ENCODE measurements at places on chromosomes 6 and 20.

GRCh38 chr20:37474386-37474785, 46.7 kb upstream of the NNAT start:
- DNase-seq, result no peak

DNA sequence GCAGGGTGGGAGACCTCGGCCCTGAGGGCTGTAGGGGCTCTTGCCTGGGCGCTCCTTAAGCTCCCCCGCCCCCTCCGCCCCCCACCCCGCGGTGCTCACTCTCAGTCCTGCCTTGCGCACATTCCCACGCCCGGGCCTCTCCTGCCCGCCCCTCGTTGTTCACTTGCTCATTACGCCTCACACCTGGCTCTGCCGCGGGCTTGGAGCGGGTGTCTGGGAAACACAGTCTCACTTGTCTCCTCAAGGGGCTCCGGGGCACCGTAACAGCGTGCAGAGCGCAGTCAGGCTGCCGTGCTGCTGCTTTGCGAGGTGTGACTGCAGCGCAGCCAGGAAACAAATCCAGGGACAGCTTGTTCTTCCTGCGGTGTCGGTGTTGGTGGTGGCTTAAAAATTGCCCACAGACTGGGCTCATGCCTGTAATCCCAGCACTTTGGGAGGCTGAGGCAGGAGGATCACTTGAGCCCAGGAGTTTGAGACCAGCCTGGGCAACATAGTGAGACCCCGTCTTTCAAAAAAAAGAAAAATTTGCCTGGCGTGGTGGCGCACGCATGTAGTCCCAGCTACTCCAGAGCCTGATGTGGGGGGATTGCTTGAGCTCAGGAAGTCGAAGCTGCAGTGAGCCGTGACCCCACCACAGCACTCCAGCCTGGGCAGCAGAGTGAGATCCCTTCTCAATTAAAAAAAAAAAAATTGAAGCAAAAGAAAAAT, 4.6 kb downstream of the NPBWR2 start:
- DNase-seq, result no peak

DNA sequence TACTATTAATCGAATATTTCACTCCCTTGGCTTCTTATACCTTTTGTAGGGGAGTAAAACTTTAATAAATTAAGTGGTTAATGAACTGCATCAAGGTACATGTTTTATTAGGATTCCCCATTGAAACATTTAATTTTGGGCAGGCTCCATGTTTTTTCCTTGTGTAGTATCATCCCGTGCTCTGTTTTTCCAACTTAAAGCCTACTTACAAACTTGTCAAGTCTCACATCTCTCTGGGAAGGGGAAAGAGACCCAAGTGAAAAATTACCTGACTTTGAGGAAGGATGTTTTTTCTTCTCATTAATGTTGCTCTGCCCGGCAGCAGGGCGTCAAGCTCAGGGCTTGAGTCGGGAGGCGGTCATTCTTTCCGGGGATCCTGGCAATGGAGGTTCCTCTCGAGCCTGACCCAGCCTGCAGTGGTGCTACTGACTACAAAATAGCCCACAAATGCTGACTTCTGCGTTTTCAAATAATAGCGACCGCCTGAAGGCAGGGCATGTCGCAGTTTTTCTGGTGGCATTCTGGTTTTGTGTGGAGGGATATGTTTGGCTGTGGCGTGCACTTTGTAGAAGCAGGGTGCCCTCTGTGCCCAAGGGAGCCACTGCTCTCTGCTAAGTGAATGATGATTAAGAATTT, 2.4 kb downstream of the DSP start:
- DNase-seq, result no peak

DNA sequence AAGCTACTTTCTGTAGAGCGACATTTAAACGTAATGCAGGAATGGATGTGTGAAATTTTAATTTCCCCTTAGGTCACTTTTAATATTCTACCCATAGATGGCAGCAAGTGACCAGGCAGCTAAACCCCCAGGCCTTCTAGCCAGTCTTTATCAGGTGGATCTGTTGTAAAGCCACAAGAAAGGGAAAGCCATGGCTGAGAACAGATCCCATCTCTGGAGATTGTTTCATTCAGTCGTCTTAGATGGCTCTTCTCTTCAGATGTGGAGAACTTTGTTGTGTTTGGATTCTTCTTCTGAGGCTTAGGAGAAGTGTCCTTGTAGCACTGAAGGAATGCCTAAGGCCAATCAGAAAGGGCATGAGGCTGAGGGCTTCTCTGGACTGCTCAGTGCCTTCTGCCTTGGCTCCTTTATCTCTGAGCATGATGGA, 15.8 kb upstream of the RNF182 start:
- DNase-seq, result no peak

- no peak for DNase-seq
Measured at GRCh38 chr20:41649489-41649888, 31.3 kb upstream of the CHD6 start.

- no peak for DNase-seq
Measured at GRCh38 chr6:26270486-26270861, 94.5 kb upstream of the BTN3A2 start.

- DNase-seq, result no peak
Measured at GRCh38 chr6:168152980-168153379, 74.0 kb upstream of the FRMD1 start.

GRCh38 chr20:8272766-8273165, 140.7 kb downstream of the PLCB1 start:
- DNase-seq, result no peak

GRCh38 chr6:52045033-52045432, 42.4 kb downstream of the PKHD1 start:
- DNase-seq, result no peak

DNA sequence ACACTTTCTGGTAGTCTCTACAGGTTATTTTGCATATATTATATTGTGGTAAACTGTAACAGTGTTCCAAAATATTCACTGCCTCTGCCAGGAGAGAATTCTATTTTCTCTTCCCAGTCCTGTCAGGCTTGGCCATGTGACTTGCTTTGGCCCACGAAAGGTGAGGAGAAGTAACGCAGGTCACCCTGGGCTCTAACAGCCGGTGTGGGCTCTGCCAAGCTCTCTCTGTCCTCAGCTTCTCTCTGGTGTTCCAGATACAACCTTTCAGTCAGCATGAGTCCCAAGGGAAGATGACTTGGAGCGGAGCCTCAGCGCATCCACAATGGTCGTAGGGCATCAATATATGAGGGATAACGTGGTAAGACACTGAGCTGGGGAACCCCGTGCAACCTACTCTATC, 113.0 kb upstream of the RREB1 start:
- DNase-seq, result no peak

DNA sequence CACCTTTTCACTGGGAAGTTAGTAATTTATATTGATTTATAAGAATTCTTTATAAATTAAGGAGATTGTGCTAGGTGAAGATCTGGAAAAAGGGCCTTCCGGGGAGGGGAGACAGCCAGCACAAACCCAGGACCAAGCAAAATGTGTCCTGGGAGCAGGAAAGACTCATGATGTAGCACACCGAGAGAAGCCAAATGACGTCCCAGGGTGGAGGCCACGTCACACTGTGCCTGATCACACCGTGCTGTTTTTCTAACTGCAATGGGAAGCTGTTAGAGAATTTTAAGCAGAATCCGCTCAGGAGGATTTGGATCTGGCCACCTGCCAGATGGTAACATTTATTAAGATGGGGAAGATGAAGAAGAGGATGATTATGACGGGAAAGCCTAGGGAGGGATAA, 72.7 kb upstream of the AKAP12 start:
- DNase-seq, result no peak

- DNase-seq, result no peak
Measured at GRCh38 chr6:157527471-157527907, 146.5 kb downstream of the ZDHHC14 start.
